ENCODE measurements at places on chromosomes 3 and 15.

DNA sequence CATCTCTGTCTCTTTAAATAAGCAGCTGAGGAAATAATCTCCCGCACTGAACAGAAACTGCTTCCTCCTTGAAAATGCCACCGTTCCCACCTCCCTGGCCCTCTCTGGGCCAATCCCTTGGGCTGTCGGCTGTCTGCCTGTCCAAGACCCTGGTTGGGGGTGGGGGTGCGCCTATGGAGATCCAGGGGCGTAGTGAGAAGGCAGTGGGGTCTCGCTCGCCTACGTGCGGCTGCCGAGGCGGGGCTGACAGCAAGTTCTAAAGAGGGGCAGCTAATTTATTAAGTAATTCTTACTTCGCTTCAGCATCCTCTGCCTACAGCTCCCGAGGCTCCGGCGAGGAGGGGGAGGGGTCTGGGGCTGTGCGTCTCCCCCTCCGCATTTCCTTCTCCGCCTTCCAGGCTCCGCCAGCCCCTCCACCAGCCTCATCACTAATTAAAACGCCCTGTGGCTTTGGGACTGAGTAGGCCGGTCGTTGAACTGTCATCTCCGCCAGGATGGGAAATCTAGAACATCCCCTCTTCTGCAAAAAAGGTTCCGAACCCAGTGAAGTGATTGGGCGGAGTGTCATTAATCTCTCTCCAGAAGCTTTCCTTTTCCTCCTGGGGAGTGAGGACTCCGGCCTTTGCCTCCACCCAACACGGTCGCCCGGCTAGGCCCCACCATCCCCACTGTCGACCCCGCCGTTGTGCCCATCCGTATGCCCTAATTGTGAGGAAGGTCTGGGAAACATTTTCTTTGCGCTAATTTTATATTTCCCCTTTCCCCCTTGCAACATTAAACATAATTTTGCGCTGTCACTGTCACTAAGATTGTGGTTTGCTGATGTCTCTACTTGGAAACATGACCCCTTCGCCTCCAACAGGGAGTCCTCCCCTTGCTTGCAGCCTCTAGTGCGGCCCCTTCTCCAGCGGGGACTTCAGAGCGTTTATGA, 16.9 kb downstream of the NR2F2 start:
- no peak for DNase-seq

DNA sequence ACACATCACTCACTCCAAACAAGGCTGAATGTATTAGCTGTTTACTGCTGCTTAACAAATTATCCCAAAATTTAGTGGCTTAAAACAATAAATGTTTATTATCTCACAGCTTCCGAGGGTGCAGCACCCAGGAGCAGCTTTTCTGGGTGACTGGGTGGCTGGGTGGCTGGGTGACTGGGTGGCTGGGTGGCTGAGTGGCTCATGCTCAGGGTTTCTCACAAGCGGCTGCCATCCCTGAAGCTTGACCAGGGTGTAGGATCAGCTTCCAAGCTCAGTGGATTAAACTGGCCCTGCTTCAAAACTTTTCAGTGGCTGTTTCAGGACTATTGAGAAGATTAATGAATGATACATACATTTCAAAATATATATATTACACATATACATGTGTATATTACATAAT, 2.3 kb upstream of the CYP11A1 start:
- peak; percentile 4 for DNase-seq

- DNase-seq: no peak
These were observed 48.8 kb downstream of the ACAP2 start for GRCh38 chr3:195394024-195394423.

DNA sequence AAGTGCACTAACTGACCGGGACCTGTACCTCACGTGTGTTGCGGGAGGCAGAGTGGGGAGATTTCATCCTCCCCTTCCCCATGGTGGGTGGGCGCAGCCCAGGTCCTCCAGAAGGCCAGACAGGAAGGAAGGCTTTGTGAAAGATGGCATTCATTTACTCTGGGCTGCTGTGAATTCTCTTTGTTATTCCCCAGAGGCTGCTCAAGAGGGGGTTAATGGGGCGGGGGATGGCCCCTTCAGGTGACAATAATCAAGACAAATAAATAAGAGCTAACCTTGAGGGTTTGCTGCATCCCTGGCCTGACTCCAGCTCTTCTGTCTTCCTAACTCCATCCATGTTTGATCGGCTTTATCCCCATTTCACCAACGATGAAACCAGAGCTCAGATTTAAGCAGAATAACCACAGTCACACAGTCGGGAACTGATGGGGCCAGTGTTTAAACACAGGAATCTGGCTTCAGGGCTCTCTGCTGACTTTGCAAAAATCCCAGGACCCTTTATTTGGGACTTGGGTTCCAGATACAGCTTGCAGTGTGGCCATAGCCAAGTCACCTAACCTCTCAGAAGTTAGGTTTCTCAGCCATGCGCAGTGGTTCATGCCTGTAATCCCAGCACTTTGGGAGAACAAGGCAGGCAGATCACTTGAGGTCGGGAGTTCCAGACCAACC, 16.5 kb downstream of the PIF1 start:
- no peak for DNase-seq

DNA sequence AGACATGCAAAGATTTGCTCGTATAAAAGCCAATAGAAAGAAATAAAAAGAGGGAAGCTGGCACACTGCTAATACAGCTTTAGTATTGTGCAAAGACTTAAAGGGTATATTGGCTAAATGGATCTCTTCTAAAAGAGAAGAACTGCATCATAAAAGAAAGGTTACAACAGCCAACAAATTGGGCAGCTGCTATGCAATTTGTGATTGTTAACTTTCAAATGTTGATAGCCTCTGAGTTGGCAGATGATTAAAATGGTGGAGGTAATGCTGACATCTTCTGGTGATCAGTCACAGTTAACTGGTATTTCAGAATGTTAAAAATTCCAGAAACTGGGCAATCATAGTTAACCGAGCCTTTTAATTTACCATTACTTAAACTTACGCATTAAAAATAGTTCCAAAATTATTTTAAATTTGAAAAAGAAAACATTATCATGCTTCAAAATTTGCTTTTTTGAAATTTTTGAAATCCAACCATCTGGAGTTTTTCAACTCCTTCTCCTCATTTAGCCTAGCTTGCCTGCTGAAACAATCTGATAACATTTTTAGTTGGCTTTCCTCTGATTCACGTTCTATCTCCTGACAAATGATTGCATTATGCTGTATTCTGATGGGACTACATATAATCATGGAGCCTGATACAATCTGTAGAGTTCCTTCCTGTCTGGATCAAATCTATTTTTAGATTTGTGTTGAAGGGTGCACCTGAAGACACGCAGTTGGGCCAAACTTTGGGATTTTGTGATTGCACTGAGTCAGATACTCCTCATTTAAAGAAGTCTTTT, 144.0 kb upstream of the PDZRN3 start:
- no peak for DNase-seq

DNA sequence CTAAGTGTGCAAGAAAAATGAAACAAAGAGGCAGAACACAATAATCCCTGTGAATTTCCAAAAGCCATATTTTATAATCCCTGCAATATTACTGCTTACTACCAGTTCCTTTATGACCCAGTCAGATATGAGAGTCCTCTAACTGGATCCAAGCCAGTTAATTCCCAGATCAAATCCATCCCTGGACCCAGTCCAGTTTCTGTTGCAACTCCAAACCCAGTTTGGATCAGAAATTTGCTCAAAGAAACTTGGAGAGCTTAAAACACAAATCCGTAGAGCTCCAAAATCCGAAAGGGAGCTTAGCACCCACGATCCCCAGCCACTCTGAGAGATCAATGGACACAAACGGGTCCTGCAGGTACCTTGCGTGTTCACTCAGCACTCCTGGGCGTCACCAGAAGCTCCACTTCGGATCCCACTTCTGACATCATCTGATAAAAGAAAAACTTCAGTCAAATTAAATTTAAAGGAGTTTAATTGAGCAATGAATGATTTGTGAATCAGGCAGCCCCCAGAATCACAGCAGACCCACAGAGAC, 32.6 kb upstream of the THUMPD3 start:
- DNase-seq: no peak

DNA sequence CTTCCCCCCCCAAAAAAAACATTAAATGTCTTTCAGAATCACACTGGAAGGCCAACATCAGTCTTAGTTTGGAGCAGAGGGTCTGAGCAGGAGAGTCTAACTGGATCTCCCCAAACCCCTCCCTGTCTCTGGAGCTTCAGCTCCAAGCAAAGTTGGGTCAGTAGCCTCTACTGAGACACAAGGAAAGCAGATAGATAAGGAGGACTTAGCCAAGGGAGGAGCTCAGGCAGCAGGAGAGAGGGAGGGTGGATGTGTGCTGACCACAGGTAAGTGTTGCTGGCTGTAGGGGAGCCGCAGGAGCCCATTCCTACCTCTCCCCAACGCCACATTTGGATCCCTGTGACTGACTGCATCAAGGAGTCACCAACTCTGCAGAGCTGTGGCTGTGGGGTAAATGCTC, 7.0 kb downstream of the PLCB2 start:
- DNase-seq: no peak

- peak; percentile 45 for DNase-seq
These were observed 24.8 kb downstream of the TMOD2 start for GRCh38 chr15:51775967-51776816.

DNA sequence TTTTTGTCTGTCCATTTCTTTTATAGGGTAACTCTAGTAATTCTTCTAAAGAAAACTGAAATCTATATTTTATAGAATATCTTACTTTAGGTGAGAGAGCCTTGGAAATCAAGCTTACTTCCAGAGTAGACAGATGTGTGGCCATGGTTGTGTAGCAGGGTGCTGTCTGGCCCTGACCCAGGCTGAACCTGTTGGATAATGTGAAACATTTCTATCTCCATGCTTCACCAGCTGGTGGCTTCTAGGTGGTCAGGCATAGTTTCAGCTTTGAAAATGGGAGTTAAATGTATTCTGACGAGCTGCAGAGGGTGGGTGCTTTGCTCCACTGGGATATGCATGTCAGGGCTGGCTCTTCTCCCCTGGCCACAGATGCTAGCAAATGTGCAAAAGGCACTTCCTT, 20.8 kb upstream of the NR2C2 start:
- DNase-seq: no peak

- no peak for DNase-seq
These were observed 54.6 kb upstream of the MYZAP start for GRCh38 chr15:57537072-57537471.

- DNase-seq: no peak
These were observed 60.3 kb downstream of the DIPK2A start for GRCh38 chr3:144031938-144032337.

DNA sequence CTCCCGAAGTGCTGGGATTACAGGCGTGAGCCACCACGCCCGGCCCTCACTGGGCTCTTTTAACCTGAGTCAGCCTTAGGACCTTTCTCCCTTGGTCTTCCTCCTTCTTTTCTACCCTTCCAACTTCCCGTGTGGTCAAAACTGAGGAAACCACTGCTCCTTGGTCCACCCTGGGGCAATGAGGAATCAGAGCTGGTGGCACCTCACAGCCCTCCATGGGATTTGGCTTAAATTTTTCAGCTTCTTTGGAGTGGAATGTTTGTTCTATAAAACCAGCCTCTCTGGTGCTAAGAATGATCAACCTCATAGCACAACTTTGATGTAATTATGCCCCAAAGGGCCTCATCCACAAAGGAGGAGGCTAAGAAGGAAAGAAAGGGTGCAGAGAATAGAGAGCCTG, 76.6 kb upstream of the CFAP20DC start:
- DNase-seq: no peak

GRCh38 chr3:129992781-129993180, 18.3 kb downstream of the TRH start:
- DNase-seq: no peak

- DNase-seq: no peak
These were observed 329.9 kb upstream of the TBL1XR1 start for GRCh38 chr3:177527182-177527581.
